ENCODE measurements at places on chromosomes 3 and 15.

GRCh38 chr3:185797108-185797881 lies 27.5 kb downstream of the IGF2BP2 start:
- no peak for DNase-seq

GRCh38 chr15:98658831-98659699 lies 10.7 kb downstream of the IGF1R start:
- DNase-seq = peak; percentile 54

GRCh38 chr3:184513276-184514170 lies 48.1 kb upstream of the EPHB3 start:
- DNase-seq = peak; percentile 88

DNA sequence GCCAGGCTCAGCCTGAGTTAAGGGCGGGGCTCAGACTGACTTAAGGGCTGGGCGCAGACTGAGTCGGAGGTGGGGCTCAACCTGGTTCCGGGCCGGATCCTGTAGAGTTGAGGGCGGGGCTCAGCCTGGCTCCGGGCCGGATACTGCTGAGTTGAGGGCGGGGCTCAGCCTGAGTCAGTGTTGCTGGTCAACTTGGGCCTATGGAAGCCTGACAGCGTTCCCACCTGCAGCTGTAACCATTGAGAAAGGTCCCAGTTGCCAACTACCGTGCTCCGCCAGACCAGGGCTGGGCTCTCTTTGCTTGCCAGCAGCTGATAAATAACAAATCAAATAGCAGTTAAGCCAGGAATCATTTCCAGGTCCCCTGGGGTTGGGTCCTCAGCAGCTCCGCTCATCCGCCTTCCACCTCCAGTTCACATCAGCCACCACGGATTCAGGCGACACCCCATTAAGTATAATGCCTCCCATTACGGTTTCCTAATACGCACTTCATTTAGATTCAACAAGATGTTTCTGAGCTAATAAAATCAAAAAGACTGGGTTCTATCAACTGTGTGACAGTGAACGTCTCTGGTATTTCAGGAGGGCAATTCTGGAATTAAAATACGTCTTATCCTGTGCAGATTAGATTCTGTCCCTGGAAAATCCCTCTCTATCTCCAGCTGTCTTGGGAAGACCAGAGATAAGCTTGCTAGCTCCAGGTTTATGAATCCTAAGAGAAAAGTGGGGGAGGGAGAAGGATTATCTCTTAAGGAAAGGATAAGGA lies 7.3 kb downstream of the GRIP2 start:
- no peak for DNase-seq

GRCh38 chr3:33954956-33955355 lies 156.5 kb downstream of the PDCD6IP start:
- no peak for DNase-seq

DNA sequence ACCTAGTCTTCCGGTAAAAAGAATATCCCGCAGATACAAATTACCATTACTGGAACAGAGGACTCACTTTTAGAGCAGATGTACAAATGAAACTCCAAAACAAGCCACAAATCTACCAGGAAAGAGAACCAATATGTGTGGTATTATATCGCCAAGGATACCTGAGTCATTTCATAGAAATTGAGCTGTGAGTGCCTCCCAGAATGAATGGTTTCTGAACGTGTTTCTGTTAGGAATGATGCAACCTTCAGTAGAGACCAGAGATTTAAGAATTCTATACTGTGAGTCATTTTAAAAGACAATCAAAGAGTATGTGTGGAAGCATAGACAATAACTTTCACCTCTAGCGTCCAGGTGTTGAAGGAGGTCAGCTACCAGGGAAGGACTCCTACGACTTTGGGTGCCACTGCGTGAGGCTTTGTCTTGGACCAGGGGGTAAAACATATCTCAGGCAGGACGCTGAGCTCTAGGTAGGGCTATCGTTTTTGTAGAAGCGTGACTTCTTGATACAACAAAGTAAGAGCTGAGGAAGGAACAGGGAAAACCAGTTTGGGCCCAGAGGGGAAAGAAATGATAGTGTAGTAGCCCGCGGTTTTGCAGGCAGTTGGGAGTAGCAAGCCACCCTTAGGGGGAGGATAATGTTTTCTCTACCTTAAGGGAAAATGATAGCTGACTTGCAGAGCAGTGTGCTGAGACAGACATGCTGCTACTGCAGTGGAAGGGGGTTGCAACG lies 210.4 kb downstream of the TP63 start:
- no peak for DNase-seq

GRCh38 chr3:153599685-153600084 lies 437.7 kb downstream of the RAP2B start:
- DNase-seq = no peak

DNA sequence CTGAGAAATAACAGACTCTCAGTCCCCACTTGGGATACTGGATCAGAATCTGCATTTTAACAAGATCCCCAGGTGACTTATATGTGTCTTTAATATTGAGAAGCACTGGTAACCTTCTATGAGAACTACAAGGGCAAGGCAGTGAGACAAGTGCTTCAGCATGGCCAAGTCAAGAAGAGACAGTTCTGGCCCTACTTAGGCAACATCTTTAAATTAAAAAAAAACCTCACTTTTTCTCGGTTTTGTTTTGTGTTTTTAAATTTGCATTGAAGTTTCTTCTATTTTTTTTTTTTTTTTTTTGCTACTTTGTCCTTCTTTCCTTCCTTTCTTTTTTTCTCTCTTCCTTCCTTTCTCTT lies 42.5 kb upstream of the SPTSSB start:
- DNase-seq = no peak

GRCh38 chr3:31096661-31097395 lies 202.4 kb upstream of the GADL1 start:
- DNase-seq = no peak

DNA sequence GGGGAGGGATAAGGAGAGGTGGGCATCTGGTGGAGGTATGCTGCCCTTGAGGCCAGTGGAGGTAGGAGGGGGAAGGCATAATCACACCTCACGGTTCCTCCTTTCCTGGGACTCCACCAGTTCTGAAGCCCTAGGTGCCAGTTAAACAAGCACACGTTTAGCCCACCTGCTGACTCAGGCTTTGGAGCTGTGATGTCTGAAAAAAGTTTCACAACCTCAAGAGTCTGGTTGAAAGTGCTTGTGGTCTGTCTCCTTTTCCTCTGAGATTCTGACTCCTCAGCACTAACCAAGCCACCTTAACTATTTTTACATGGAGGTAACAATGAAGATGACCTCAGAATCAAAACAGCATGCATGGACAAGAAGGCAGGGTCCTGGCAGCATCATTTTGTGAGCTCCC lies 23.0 kb downstream of the HPS3 start:
- DNase-seq = no peak

DNA sequence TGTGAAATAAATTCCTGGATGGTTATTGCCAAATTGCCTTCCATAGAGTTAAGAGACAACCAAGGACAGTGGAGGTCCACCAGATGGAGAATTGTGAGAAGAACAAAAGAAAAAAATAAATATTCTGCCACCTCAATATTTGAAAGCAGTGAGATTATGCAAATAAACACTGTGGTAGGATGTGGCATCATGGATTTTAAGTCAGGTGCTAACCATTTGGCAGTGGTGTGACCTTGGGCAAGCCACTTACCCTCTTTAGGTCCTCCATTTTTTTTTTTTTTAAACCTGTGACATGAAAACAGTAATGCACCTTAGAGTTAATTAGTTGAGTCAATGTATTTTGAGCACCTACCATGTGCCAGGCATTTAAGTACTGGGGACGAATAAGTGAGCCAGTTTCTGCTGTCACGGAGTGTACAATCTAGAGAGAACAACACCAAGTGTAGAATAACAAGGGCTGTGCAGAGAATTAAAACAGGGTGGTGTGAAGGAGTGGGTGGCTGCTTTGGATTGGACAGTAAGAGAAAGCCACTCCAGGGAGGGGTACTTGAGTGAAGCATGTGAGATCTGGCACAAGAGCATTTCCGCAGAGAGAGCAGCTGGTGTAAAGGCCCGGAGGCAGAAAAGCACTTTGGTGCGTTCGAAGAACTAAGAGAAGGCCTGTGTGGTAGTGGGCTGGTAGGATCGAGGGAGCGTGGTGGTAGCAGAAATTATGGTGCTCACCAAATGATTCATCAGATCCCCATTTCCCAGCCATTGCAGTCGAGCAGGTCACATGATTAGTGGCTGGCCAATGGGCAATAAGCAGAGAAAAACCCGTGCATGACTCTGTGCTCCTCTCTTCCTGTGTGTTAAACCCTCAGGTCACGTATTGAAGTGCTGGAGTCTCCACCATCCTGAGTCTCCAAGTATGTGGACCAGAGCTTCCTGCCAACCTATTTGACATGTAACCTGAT lies 39.2 kb downstream of the CCK start:
- no peak for DNase-seq

- DNase-seq = no peak
Observed at GRCh38 chr3:150005243-150006112, 34.8 kb upstream of the PFN2 start.

GRCh38 chr3:60577601-60578000 lies 673.7 kb downstream of the FHIT start:
- DNase-seq = no peak

GRCh38 chr3:62688050-62688449 lies 187.2 kb downstream of the CADPS start:
- DNase-seq = no peak

GRCh38 chr3:23203708-23204330 lies 692 bp downstream of the UBE2E2 start:
- DNase-seq = peak; percentile 37

GRCh38 chr3:68878322-68878721 lies 54.0 kb downstream of the TAFA4 start:
- peak; percentile 36 for DNase-seq

GRCh38 chr3:54875596-54876268 lies 52.1 kb downstream of the LRTM1 start:
- no peak for DNase-seq

GRCh38 chr15:69723404-69724096 lies 270.9 kb downstream of the RPLP1 start:
- no peak for DNase-seq

DNA sequence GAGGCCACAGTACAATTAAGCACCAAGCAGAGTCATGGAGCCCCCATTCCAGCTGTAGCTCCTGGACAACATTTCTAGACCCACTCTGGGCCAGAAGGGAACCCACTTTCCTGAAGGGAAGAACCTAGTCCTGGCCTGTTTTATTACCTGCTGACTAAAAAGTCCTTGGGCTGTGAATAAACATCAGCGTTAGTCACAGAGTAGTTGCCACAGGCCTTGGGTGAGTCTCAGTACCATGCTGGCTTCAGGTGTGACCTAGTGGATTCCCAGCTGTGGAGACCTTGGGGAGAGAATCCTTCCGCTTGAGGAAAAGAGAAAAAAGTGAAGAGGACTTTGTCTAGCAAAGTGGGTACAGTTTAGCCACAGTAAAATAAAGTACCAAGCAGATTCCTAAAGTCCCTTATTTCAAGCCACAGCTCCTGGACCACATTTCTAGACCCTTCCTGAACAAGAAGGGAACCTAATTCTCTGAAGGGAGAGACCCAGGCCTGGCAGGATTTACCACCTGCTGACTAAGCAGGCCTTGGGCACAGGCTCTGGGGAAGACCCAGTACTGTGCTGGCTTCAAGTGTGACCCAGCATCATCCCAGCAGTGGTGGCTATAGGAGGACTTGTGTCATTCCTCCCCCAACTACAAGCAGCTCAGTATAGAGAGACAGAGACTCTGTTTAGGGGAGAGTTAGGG lies 118.3 kb upstream of the KCNH8 start:
- DNase-seq = no peak

DNA sequence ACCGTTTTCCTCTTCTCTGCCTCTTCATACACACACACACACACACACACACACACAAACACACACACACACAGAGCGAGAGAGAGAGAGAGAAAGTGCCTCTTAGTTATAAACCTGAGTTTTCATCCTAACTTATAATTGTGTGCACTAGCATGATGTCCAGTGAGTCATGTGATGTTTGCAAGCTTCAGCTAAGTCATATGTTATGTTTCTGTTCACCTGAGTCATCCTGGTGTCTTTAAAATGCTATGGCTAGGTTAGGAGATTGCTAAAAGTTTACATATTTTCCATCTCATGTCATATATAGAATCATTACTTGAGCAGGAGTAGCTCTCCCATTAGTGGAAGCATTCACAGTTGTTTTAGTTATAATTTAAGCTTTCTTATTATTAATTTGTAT lies 155.8 kb downstream of the EPHA6 start:
- DNase-seq = no peak

GRCh38 chr3:157493627-157494550 lies 9.3 kb downstream of the VEPH1 start:
- DNase-seq = peak; percentile 77

GRCh38 chr3:129593230-129593594 lies 13.3 kb downstream of the PLXND1 start:
- no peak for DNase-seq

DNA sequence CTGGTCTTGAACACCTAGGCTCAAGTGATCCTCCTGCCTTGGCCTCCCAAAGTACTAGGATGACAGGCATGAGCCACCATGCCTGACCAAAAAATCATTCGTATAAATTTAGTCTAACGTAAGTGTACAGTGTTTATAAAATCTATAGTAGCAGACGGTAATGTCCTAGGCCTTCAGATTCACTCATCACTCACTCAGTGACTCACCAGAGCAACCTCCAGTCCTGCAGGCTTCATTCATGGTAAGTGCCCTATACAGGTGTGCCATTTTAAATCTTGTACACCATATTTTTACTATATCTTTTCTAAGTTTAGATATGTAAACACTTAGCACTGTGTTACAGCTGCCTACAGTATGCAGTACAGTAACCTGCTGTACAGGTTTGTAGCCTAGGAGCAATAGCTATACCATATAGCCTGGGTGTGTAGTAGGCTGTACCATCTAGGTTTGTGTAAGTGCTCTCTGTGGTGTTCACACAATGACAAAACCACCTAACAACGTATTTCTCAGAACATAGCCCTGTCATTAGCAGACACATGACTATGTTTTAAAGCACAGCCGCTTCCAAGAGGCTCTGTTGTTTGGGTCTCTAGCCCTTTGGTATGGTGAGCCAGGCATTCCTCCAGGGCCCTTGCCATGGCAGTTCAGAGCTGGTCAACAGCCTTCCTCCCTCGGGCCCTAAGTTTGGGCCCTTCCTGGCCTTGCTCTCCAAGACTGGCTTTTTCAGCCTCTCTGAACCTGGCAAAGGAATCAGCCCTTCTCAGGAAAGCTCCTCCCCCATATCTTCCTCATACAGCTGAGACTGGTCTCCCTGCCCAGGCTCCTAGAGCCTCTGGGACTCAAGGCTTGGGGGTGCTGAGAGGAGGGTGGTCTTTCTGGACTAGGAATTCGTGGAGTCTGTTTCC lies 1.9 kb upstream of the CCDC9B start:
- no peak for DNase-seq

DNA sequence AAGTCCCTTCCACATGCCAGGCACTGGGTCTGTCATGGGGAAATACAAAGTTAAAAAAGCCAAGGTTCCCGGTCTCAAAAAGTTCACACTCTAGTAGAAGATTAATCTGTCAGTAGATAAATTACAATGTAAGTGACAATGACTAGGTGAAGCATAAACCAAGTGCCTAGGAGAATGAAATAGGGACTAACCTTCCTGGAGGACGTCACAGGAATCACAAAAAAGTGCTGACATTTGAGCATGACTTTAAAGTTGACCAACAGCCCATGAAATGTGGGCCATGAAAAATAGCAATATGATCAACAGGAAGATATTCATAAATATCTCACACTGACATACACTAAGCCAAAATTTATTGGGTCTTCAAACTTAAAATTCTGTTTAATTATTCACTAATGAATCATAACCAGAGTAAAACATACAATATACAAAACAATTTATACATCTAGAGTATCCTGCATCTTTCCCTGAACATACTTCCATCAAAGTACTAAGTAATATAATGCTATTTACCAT lies 20.0 kb downstream of the COPS2 start:
- no peak for DNase-seq

Data from left kidney (tissue), 8 donors.